Stimulated activated CD4-positive, alpha-beta T cell treated with anti-CD3 and anti-CD28 coated beads, Interleukin-12 subunit alpha, Interleukin-12 subunit beta, amount 100 ng/mL, for 24 hours (primary cell): ENCODE measurements at places on chromosomes 13 and 19.
A peak's percentile ranks its signal among the peaks of the same experiment; 100 is the strongest.

DNA sequence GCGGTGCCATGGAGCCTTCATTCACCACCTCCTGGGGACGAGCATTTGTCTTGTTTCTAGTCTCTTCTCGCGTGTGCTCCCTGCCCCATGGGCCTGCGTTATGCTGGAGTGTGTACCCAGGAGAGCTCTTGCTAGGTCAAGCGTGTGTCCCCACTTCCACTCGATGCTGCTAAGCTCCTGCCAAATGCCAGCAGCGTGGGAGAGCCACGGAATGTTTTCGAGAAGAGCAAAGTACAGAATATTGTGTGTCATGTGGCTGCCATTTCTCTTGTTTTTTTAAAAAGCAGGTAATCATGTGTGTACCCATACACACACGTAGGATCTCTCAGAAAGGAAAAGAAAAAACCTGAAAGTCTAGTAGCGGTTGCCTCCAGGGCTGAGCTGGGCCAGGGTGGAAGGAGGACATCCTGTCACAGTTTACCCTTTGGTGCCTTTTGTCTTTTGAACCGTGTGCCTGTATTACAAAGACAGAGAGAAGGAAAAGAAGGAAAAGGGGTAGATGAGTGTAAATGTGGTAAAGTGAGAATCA lies 28.6 kb downstream of the PAK4 start:
- no peak for DNase-seq

GRCh38 chr13:59677966-59678814 lies 485.5 kb downstream of the DIAPH3 start:
- DNase-seq, result no peak

DNA sequence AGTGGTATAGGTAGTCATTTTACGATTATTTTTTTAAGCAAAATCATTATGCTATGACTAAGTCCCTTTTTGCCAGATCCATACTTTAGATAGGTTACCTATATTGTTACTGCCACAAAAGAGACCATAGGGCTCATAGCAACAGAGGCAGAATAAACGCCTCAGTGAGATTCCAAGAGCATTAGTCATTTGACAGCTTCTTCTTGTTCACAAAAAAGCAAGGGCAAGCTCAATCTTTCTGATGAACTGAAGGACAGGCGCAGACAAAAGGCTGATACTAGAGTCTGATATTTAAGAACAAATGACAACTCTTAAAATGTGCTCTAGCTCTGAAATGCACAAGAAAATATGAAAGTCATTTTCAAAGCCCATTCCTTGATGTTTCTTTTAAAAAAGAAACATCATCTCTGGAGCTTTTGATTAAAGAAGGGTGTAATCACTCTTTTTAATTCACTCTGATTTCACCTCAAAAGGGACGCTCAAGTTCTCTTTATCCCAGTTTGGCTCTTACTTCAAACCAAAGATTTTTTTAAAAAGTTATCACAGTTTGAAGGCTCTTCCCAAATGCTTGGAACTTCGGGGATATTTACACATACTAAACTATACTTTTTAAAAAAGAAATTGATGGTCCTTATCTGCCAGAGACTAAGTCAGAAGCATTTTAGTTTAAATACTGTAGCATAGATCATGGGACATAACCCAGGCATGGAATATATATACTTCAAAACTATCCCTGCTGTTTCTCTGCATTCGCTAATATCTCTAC lies 187.2 kb downstream of the EFNB2 start:
- DNase-seq, result no peak

DNA sequence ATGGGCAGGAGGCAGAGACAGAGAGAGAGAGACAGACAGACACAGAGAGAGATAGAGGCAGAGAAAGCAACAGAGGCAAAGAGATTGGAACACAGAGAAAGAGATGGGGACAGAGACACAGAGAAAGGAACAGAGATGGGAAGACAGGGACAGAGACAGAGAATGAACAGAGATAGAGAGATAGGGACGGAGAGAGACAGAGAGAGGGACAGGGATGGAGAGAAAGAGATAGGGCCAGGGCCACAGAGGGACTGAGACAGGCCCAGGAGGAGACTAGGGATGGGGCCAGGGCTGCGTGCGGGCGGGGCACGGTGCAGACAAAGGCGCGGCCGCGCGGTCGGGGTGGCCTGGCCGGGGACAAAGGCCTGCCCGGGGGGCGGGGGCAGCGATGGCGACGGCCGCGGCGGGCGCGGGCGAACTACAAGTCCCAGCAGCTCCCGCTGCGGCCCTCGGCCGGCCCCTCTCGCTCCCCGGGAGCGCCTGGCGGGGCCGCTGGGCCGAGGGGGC lies at the start of gene ZNF358:
TSS of gene ZNF358 (plus strand) at position 459 of the 507 bp plus-strand sequence. CDS start 3,140 bp downstream, outside the sequence.
- DNase-seq, result peak; percentile 31

GRCh38 chr19:50341091-50341564 lies 12.0 kb upstream of the KCNC3 start:
- DNase-seq, result no peak
